ENCODE measurements at places on chromosomes 1 and 21.

DNA sequence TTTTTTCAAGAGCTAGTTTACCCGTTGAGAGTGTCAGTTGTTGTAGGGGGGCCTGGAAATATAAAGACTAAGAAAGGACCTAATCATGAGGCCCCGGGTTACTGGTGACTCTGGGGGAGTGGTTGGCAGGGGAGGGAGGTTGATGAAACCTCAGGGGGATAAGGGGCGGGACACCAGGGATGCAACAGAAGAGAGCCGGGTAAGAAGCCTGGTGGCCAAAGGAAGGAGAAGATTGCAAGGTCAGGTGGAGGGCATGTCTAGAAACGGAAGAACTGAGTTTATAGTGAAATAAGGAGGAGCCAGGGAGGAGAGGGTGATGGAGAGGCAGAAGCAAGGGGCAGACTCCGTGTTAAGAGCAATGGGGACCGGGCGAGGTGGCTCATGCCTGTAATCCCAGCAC, 12.5 kb upstream of the SPOCD1 start:
- no peak for DNase-seq

GRCh38 chr21:37769656-37770055, 146.6 kb downstream of the KCNJ6 start:
- DNase-seq = no peak

GRCh38 chr1:33577663-33578062, 105.2 kb downstream of the ZSCAN20 start:
- DNase-seq = no peak

- peak; percentile 73 for DNase-seq
Observed at GRCh38 chr21:42653231-42654061, at the start of gene PDE9A. PDE9A (plus strand) TSS chr21:42653621; CDS start chr21:42653815, 194 bp downstream.

DNA sequence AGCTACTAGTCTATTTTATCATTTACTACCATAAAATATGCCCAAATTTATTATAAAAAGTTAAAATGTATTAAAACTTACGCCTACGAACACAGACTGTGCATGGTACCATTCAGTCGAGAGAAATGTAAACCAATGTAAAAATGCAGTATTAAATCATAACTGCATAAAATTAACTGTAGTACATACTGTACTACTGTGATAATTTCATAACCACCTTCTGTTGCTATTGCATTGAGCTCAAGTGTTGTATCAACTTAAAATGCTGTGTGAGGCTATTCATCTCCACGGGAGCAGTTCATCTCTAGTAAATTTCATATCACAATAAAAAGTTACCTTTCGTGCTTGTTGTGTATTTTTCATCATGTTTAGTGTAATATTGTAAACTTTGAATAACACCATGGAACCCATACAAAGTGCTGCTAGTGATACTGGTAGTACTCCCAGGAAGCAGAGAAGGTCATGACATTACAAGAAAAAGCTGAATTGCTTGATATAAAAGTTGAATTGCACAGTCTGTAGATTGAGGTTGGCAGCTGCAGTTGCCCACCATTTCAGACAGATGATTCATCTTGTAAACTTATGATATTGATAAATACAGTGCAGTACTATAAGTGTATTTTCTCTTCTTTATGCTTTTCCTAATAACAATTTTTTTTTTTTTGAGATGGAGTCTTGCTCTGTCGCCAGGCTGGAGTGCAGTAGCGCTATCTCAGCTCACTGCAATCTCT, 19.0 kb upstream of the CENPF start:
- DNase-seq = no peak

DNA sequence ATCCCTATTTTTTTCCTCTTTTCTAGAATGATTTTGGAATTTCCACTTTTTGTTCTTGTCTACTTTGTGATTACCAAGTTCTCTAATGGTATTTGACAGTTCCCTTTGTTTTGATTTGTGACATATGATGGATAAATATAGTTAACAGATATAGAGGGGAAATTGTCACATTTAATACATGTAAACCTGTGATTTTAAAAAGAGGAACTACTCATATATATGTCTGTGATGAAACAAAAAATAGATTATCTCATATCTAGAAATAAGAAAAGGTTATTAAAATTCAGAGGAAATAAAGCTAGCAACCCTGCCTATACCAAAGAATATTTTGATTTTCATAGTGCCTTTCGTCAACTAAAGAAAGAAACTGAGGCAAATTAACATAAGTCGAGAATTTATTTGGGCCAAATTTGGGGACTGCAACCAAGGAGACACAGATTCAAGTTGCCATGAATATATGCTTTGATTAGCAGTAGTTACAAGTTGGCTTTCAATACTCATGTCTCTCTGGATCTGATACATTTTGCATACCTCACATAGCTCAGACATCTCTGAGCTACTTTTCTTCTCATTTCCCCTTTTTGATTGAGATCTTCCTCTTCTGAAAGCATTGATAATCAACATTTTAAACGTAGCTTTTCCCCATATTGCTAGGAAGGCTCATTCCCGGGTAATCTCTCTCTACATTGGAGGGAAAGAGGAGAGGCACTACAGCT, 15.6 kb upstream of the C21orf91 start:
- no peak for DNase-seq

GRCh38 chr1:171226747-171227370, 21.4 kb upstream of the FMO1 start:
- peak; percentile 39 for DNase-seq

- no peak for DNase-seq
Observed at GRCh38 chr21:36386031-36386642, 945 bp downstream of the CHAF1B start.

- DNase-seq = no peak
Observed at GRCh38 chr1:205545991-205546390, 41.5 kb downstream of the CDK18 start.

GRCh38 chr1:29235955-29236711, at the start of gene PTPRU:
PTPRU (plus strand) TSS chr1:29236522; CDS start chr1:29236645, 123 bp downstream.
- DNase-seq = peak; percentile 96

DNA sequence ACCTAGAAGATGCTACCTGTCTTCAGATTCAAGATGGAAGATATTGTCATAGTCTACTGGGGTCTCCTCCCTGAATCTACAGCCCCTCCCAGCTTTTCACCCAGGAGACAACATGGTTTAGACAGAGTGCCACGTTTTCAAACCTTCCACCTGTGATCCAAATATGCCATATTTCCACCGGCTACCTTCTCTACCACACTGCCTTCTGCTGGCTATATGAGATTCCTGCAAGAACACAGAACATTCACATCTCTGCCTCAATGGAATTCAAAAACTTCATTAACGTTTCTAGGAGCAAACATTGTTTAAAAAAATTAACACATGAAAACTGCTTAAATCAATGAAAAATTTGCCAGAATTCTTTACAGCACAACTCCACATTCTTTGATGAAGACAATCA, 12.9 kb upstream of the LELP1 start:
- no peak for DNase-seq

DNA sequence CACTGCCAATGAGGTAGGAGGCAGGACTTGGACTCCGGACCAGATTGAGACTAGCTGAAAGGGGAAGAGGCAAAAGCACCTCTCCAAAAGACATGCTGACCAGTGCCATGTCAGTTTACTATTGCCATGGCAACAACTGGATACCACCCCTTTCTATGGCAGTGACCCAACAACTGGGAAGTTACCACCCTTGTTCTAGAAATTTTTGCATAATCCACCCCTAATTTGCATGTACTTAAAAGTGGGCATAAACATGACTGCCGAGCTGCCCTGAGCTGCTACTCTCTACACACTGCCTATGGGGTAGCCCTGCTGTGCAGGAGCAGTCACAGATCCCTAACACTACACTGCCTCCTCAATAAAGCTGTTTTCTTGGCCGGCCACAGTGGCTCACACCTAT, 19.0 kb upstream of the SLC6A9 start:
- no peak for DNase-seq

- DNase-seq = no peak
Observed at GRCh38 chr21:29080454-29080941, 7.0 kb upstream of the CCT8 start.

GRCh38 chr1:245278846-245279245, 124.1 kb downstream of the KIF26B start:
- DNase-seq = no peak

DNA sequence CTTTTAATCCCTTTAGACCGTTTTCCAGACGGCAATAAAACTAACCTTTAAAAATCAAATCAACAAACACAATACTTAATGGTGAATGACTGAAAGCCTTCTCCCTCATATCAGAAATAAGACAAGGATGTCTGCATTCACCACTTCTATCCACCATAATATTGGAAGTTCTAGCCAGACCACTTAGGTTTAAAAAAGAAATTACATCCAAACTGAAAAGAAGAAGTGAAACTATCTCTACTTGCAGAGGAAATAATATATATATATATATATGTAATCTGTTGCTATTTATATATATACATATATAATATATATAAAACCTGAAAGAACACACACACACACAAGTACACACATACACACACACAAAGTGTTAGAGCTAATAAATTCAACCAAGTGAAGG, 100.4 kb downstream of the BRINP3 start:
- no peak for DNase-seq

DNA sequence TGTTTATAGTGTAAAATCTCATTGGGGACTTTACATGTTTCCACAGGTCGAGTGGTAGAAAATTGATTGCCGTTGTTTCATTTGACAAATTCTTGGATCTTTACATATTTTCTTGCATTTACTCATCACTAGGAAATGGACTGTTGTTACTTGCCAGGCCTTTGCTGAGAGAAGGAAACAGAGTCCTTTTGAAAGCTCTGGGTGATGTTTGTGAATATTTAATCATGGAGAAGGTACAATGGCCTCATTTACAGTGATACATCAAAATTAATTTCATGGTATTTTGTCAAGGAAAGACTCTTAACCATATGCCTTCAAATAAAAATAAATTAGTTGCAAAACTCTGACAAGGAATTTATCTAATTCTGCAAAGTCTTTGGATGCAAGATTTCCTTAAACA, 198.0 kb downstream of the GRIK1 start:
- no peak for DNase-seq

- DNase-seq = peak; percentile 13
Observed at GRCh38 chr1:80218112-80218511, 1211.6 kb upstream of the ADGRL4 start.

- no peak for DNase-seq
Observed at GRCh38 chr1:26894263-26894662, 4.2 kb upstream of the GPN2 start.

DNA sequence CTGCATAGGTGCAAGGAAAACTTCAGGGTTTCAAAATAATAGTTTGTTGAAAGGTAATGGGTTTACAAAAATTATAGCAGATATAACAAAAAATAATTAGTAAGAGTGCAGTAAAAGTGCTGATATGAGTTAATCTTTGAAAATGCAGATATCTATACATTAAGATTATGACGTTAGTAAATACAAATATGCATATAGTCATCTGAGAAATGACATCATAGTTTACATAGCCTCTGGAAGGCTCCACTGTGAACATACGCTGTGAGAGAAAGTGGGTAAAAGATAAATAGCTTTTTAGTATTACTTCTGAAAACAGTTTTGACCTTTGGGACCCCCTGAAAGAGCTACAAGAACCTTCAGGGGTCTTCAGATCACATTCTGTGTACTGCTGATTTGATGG, 356.2 kb upstream of the SNX7 start:
- DNase-seq = no peak
